ENCODE measurements at places on chromosomes 2 and 18. TPM values are rescaled to one million over a fixed set of nuclear protein-coding genes. Genes with fewer than 3 reads are reported as not detected.

Gene IL1RL1
- total RNA-seq = not detected

Gene COL3A1
- total RNA-seq = 30.4 TPM

DNA sequence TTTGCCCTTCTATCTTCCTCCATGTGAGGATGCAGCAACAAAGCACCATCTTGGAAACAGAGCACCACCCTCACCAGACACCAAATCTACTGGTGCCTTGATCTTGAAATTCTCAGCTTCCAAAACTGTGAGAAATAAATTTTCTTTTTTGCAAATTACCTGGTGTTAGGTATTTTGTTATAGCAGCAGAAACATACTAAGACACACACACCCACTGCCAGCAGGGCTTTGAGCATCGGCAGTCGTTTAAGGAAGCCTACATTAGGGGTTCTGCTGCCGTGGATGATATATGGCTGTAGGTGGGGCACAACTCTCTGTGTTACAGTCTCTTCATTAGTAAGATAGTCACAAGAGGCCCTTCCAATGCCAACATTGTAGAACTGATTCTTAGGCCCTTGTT, 20.7 kb upstream of the MFSD6 start:
- no peaks in the 10 kb centered on the region for H3K4me1 ChIP-seq
- H3K27me3 ChIP-seq = no peaks in the 10 kb centered on the region
- no peak overlapping the region for H3K4me3 ChIP-seq
- no peak for DNase-seq
- no peak overlapping the region for H3K27ac ChIP-seq

Gene PPIL3
- total RNA-seq = 65.1 TPM

Gene PDCL3
- 37.1 TPM for total RNA-seq

DNA sequence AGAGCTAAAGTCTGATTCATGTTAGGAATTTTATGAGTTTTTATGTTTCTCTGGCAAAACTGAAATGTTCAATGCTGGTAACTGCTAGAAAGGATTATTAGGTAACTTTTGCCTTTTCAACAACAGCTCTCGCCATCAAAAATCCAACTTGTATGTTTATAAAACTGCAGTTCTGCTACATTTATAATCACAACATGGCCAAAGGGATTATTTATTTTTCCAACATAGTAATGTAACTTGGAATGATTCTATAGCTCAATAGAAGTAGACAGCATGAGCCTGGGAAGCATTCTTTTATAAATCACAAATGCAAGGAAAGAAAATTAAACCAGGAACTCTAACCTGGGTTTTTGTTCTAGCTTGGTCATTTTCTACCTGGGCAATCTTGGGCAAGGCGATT, 470.9 kb downstream of the TGIF1 start:
- no peaks in the 10 kb centered on the region for H3K36me3 ChIP-seq
- DNase-seq = no peak
- H3K27ac ChIP-seq = no peak overlapping the region
- H3K4me3 ChIP-seq = no peak overlapping the region

- H3K4me3 ChIP-seq = no peak overlapping the region
- no peak overlapping the region for H3K27ac ChIP-seq
- no peak for DNase-seq
- peaks cover 15% of the 10 kb centered on the region for H3K36me3 ChIP-seq
- no peaks in the 10 kb centered on the region for H3K27me3 ChIP-seq
- peaks cover 3% of the 10 kb centered on the region for H3K4me1 ChIP-seq
Observed at GRCh38 chr18:41992066-41992465, 37.0 kb downstream of the PIK3C3 start.

DNA sequence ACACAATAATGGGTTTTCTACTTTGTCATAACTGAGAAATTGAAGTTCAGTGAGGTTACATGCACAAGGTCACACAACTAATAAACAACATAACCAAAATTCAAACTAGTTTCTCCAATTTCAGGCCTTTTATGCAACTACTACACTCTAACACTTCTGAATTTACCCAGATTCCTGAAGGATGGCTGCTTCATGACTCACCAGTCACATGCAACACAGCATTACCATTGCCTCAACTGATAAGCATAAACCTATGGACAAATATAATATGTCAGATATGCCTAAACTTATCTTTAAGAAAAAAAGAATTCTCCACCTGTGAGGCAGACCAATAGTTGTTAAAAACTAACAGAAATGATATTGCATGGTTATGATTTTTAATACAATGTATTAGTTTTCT, 586.5 kb upstream of the SLC8A1 start:
- no peak overlapping the region for H3K4me3 ChIP-seq
- H3K27ac ChIP-seq = no peak overlapping the region
- DNase-seq = no peak
- no peaks in the 10 kb centered on the region for H3K4me1 ChIP-seq
- H3K27me3 ChIP-seq = no peaks in the 10 kb centered on the region
- H3K36me3 ChIP-seq = no peaks in the 10 kb centered on the region

Measured in progenitor cell of endocrine pancreas (in vitro differentiated cells).